Smooth muscle cell of bladder (primary cell): ENCODE measurements at places on chromosomes 3 and 15. TPM values are rescaled to one million over a fixed set of nuclear protein-coding genes. Genes with fewer than 3 reads are reported as not detected.

KCNMB2 gene
- total RNA-seq, result not detected in 2 replicates

AMT gene
- total RNA-seq, result 0.71 and 1.5 TPM in 2 replicates

TRIP4 gene
- 7.4 and 8.2 TPM in 2 replicates for total RNA-seq

DLL4 gene
- 0.46 and 0.85 TPM in 2 replicates for total RNA-seq

THUMPD3 gene
- 54.9 and 64.0 TPM in 2 replicates for total RNA-seq

C3orf38 gene
- total RNA-seq, result 21.0 and 27.8 TPM in 2 replicates
